Karpas-422 (cell line): ENCODE measurements at places on chromosomes 7 and 10.

- peaks cover 55% of the 10 kb centered on the region for H3K36me3 ChIP-seq
- DNase-seq, result peak; percentile 64
- H3K4me1 ChIP-seq, result no peaks in the 10 kb centered on the region
These were observed 28.8 kb downstream of the MIOS start for GRCh38 chr7:7595451-7595850.

DNA sequence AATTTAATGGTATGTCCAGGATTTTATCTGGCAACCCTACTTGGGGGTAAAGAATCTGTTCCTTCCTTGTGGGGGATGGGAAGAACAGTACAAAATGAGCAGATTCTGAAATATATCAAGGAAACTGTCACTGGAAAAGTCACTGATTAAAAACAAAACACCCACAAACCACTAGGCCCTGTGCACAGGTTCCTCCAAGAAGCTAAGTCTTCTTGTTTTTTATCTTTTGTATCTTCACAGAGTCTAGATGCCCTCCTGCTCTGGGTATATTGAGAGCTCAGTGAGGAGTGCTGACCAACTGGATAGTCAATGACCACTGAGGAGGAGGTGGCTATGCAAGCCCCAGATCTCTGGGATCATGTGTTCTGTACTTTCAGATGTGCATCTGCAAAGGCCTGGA lies 86.8 kb upstream of the ANKRD1 start:
- H3K27me3 ChIP-seq, result no peaks in the 10 kb centered on the region
- no peak overlapping the region for H3K4me3 ChIP-seq
- DNase-seq, result no peak
- no peaks in the 10 kb centered on the region for H3K36me3 ChIP-seq
- no peak overlapping the region for H3K27ac ChIP-seq

DNA sequence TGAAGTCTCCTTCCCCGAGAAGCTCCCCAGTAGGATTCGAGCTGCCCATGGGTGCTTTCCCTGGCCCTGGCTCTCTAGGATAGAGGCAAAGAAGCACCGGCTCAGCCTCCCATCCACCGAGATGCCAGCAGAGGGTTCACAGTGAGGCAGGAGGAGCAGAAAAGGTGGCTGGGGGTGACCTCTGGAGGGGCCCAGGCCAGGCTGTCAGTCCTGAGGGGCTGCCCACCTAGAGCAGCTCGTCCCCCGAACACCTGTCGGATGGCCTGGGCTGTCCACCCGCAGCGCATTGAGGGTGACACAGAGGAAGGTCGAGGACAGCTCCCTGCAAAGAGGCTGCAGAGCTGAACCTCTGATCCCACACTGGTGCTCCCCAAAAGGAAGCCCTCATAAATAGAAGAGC lies 167.2 kb upstream of the PPP2R2D start:
- no peak for DNase-seq
- no peaks in the 10 kb centered on the region for H3K36me3 ChIP-seq
- no peaks in the 10 kb centered on the region for H3K4me1 ChIP-seq

DNA sequence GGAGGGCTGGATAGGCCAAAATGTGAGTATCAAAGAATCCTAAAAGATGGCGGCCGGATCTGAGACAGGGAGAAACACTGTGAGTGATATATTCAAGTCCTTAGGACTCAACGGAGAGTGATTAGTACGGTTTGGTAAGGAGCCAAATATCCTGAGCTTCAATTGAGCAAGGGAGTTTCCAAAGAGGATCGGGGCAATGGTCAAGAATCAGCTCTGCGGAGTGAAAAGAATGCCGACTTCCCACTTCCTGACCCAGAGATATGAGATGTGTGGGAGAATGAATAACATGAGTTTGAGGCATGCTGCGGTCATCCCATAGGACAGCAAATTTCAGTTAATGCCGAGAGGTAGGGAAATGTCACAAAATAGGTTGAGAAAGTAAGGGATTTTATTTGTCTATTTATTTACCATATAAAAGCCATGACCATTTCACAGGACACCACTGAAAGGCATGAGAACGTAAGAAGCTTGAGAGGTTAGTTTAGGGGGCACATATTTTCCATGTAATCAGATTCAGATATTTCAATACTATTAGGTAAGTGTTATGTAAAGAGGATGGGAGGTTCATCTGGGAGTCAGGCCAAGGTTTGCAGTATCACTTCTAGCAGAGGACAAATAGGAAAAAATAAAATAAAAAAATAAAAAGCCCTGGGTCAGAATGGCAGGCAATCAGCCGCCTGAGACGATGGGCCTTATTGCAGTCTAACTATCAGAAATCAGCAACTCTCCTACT lies 165.6 kb downstream of the HGF start:
- no peaks in the 10 kb centered on the region for H3K36me3 ChIP-seq
- H3K4me1 ChIP-seq, result no peaks in the 10 kb centered on the region
- no peak for DNase-seq
- H3K27ac ChIP-seq, result no peak overlapping the region
- no peaks in the 10 kb centered on the region for H3K27me3 ChIP-seq
- no peak overlapping the region for H3K4me3 ChIP-seq

DNA sequence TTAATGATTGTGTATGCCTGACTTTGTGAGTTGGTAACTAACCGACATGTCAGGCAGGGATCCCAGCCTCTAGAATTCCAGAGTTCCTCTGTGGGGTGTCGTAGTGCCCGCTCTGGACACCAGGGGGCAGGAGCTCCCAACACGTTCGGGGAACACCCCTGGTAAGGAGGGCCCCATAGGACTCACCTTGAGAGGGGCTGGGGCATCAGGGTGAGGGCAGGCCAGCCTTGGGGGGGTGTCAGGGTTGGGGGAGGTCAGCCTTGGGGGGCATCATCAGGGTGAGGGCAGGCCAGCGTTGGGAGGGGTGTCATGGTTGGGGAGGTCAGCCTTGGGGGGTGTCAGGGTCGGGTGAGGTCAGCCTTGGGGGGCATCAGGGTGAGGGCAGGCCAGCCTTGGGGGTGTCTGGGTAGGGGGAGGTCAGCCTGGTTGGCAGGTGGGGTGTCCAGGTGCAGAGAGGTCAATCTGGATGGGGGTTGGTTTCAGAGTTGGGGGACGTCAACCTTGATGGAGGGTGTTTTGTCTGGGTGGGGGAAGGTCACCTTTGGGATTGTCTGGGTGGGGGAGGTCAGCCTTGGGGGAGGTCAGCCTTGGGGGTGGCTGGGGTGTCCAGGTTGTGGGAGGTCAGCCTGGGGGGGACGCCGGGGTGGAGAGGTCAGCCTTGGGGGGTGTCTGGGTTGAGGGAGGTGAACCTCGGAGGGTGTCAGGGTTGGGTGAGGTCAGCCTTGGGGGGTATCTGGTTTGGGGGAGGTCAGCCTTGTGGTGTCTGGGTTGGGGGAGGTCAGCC lies 45.6 kb upstream of the SUN1 start:
- no peak overlapping the region for H3K27ac ChIP-seq
- H3K4me1 ChIP-seq, result no peaks in the 10 kb centered on the region
- H3K4me3 ChIP-seq, result no peak overlapping the region
- H3K36me3 ChIP-seq, result peaks cover 34% of the 10 kb centered on the region

GRCh38 chr7:120353171-120353570 lies 80.2 kb downstream of the KCND2 start:
- H3K36me3 ChIP-seq, result no peaks in the 10 kb centered on the region
- no peak for DNase-seq
- H3K27me3 ChIP-seq, result no peaks in the 10 kb centered on the region
- no peak overlapping the region for H3K27ac ChIP-seq
- H3K4me1 ChIP-seq, result no peaks in the 10 kb centered on the region
- H3K4me3 ChIP-seq, result no peak overlapping the region

DNA sequence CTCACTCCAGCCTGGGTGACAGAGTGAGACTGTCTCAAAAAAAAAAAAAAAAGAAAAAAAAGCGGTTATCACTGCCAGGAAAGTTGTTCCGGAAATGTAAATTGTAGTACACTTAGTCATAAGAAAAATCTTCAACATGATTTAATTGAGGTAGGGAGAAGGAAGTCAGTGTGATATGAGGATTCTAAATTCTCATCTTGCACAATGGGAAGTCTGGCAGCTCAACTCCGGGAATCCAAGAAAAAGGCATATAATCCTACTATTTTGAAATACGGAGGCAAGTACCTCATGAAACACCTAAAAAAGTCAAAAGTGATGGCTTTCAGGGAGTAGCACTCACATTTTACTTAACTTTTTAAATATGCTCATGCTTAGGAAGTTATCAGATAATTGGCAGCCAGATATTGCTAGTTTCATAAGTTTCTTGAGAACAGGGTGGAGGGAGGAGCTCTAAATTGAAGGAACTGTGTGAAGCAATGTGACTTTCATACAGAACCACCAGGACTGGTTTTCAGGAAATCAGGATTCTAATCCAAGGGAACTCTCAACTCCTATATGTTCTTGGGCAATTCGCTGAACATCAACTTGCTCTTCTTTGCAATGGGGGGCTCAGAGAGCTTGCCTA lies 2.7 kb upstream of the C7orf25 start:
- H3K36me3 ChIP-seq, result peaks cover 22% of the 10 kb centered on the region
- H3K4me3 ChIP-seq, result no peak overlapping the region
- H3K27me3 ChIP-seq, result no peaks in the 10 kb centered on the region
- no peak for DNase-seq
- H3K27ac ChIP-seq, result peak overlapping the region; percentile 81

DNA sequence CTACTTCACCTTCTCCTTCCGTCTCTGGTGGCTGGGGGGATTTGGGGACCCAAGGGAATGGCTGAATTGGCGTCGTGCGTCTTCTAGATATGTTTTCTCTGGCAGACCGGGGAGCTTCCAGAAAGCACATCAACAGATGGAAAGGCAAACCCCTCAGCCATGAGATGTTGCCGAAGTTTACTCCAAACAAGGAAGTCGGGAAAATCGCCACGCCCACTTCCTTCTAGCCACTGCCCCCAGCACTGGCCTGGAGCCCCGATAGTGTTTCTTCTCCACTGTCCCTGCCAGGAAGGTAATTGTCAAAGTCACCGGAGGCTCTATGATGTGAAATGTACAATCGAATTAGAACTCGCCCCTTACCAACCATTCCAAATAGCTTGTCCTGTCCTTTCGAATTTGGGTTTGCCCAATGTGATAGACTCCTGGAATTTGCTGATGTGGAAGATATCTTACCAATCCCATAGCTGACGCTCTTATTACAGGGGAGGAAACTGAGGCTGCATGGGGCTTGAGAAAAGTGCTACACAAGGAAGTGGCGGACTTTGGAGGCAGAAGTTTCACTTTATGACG lies 191.0 kb downstream of the LSM5 start:
- no peak overlapping the region for H3K27ac ChIP-seq
- H3K36me3 ChIP-seq, result no peaks in the 10 kb centered on the region
- DNase-seq, result no peak
- no peak overlapping the region for H3K4me3 ChIP-seq
- H3K4me1 ChIP-seq, result no peaks in the 10 kb centered on the region
- no peaks in the 10 kb centered on the region for H3K27me3 ChIP-seq

- no peak overlapping the region for H3K4me3 ChIP-seq
- DNase-seq, result no peak
- no peak overlapping the region for H3K27ac ChIP-seq
- H3K27me3 ChIP-seq, result no peaks in the 10 kb centered on the region
These were observed 1.9 kb upstream of the STX1A start for GRCh38 chr7:73721377-73721817.

- no peaks in the 10 kb centered on the region for H3K36me3 ChIP-seq
- H3K27ac ChIP-seq, result no peak overlapping the region
- no peak for DNase-seq
- no peaks in the 10 kb centered on the region for H3K27me3 ChIP-seq
- H3K4me1 ChIP-seq, result peaks cover 8% of the 10 kb centered on the region
- H3K4me3 ChIP-seq, result no peak overlapping the region
These were observed 64.0 kb downstream of the MTPAP start for GRCh38 chr10:30284865-30285594.

DNA sequence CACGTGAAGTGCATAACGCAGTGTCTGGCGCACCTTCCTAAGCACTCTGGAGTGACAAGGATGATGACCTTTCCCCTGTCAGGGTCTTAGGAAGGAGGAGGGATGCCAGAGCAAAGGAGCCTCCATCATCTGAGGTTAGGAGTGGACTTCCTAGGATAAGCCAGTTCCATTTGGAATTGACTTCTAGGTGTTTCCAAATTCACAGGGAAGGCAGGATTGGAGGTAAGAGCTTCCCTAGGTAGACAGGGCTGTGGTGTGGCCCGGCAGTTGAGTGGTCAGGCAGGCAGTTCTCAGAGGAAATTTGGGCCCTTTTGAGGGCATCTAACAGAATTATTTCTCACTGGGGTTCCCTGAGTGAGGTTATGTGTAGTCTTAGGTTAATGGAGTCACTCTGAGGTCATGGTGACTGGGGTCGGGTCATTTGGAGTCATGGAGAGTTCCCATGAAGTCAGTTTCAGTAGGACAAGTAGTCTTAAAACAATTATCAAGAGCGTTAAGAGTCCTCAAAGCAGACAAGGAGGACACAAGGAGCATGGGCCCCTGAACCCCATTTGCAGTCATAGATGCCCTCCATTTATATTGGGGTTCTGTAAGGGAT lies 8.2 kb downstream of the PPIF start:
- DNase-seq, result peak; percentile 52
- peaks cover 37% of the 10 kb centered on the region for H3K36me3 ChIP-seq
- H3K27me3 ChIP-seq, result no peaks in the 10 kb centered on the region
- H3K27ac ChIP-seq, result no peak overlapping the region
- H3K4me1 ChIP-seq, result peaks cover 9% of the 10 kb centered on the region

- DNase-seq, result no peak
- H3K27ac ChIP-seq, result no peak overlapping the region
- no peaks in the 10 kb centered on the region for H3K27me3 ChIP-seq
- H3K4me1 ChIP-seq, result peaks cover 34% of the 10 kb centered on the region
These were observed 124.7 kb downstream of the MAD1L1 start for GRCh38 chr7:2108071-2108455.

GRCh38 chr7:118148930-118149329 lies 35.0 kb upstream of the LSM8 start:
- no peak overlapping the region for H3K4me3 ChIP-seq
- no peak for DNase-seq
- H3K36me3 ChIP-seq, result no peaks in the 10 kb centered on the region
- no peaks in the 10 kb centered on the region; the same call in 1 of the 2 replicates for H3K27me3 ChIP-seq

GRCh38 chr10:129870961-129871621 lies 93.0 kb downstream of the EBF3 start:
- H3K4me3 ChIP-seq, result no peak overlapping the region
- H3K27ac ChIP-seq, result no peak overlapping the region
- H3K36me3 ChIP-seq, result no peaks in the 10 kb centered on the region
- no peaks in the 10 kb centered on the region for H3K27me3 ChIP-seq

DNA sequence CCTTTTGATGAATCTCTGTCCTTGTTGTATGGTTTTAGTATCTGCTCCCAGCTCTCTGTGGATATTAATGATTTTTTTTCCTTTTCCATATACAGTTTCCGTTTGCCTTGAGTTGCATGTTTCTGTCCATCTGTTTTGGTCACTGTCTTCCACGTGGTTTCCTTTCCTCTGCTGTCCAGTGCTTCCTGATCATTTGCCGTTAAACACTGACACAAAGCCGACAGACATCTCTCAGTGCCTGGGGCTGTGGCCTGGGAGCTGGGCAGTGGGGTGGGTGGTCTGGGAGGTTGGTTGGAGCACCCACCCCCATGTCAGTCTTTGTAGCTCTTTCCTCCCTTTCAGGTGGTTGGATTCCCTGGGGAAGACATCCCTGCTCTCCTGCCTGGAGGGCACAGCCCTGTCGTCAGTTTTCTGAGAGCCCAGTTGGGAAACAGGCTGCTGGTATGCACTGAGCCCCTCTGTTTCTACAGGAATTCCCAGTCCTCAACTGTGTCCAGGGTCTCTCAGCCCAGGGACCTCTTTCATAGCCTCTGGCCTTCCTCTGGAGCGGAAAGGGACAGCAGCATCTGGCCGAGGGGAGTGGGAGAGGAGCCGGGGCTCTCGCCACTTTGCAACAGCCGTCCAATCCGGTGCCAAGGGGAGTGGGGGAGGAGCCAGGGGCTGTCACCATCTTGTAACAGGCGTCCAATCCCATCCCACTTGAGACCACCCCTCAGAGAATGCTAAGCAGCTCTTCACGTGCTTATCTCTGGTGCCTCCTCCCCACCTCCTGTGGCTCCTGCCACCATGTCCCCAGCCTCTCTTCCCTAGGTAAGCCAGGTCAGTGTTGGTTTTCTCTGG lies 26.7 kb upstream of the MKI67 start:
- DNase-seq, result no peak
- no peak overlapping the region for H3K4me3 ChIP-seq
- H3K27ac ChIP-seq, result no peak overlapping the region
- peaks cover 3% of the 10 kb centered on the region for H3K4me1 ChIP-seq
- H3K27me3 ChIP-seq, result no peaks in the 10 kb centered on the region
- H3K36me3 ChIP-seq, result no peaks in the 10 kb centered on the region
